NCI-H146 (cell line): ENCODE measurements at places on chromosomes 1 and 21.

- DNase-seq, result no peak
These were observed 15.7 kb upstream of the WDTC1 start for GRCh38 chr1:27218736-27219135.

GRCh38 chr1:184755226-184756065, 788 bp upstream of the EDEM3 start:
- peak; percentile 41 for DNase-seq

GRCh38 chr21:16522548-16522947, 792.8 kb downstream of the USP25 start:
- no peak for DNase-seq

DNA sequence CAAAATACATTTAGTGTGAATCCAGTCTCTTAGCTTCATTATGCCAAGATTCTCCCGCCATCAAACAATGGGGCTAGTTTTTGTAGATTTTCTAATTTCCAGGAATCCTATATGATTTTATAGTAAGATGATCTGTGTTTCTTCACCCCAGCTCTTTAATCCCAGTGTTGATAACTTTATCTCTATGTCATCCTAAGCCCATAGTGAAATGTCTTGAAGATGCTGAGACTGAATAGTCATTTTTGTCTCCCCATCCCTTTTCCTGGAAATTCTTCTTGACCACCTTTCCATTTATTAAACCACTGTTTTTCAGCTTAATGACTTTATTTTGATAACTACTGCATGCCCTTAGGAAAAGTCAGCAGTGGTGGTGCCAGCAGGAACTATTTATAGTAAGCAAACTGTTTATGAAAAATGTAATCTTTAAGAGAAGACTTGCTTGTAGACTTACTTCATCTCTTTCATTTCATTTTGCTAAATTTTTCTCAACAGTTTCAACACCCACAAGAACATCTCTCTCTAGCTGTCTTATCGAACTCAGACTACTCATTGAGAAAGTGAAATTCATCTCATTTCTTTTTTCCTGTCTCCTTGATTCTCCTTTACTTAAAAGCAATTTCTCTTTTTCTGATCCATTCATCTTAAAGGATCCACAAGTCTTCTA, 116.6 kb downstream of the NTMT2 start:
- DNase-seq, result no peak

DNA sequence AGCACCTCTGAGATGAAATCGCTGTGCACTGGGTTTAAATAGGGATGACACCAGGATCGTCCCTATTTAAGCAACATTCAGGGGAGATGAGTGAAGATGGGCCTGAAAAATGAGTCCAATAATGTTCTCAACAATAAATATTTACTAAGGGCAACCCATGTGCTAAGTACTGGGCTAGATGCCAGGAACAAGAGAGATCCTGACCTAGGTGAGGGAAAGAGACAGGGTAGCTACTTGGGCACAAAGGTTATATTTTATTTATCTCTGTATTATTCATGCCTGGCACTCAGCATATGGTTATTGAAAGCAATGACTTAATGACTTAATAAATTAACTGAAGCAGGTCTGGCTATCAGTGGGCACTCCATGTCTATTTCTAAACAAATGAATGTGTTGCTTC, 27.4 kb upstream of the AVPR1B start:
- no peak for DNase-seq

- peak; percentile 19 for DNase-seq
These were observed 24.6 kb downstream of the CR1L start for GRCh38 chr1:207669528-207670009.

GRCh38 chr1:87134625-87135328, 193.9 kb upstream of the LMO4 start:
- no peak for DNase-seq

- DNase-seq, result peak; percentile 19
These were observed 1.0 kb downstream of the LEPR start for GRCh38 chr1:65421351-65422025.

DNA sequence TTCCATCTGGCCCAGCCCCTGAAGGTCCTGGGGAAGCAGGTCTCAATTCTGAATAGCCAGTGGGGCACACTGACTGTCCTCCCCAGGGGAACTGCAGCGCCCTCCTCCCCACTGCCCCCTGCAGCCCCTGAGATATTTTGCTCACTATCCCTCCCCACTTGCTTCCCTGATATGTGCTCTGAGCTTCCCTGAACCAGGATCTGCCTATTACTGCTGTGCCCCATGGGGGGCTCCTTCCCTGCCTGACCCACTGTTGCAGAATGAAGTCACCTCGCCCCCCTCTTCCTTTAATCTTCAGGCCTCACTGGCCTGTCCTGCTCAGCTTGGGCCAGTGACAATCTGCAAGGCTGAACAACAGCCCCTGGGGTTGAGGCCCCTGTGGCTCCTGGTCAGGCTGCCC, 89.8 kb downstream of the PTPRU start:
- no peak for DNase-seq

DNA sequence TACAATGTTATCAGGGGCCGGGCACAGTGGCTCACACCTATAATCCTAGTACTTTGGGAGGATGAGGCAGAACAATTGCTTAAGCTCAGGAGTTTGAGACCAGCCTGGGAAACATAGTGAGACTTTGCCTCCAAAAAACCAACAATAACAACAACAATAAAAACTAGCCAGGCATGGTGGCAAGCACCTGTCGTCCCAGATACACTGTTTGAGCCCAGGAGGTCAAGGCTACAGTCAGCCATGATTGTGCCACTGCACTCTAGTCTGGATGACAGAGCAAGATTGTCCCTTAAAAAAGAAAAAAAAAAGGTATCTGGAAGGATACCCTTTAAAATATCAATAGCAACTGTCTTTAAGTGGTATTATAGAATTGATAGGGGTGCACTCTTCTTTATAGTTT, 16.1 kb downstream of the SORT1 start:
- DNase-seq, result no peak

- no peak for DNase-seq
These were observed 26.1 kb downstream of the CD58 start for GRCh38 chr1:116544588-116545358.

DNA sequence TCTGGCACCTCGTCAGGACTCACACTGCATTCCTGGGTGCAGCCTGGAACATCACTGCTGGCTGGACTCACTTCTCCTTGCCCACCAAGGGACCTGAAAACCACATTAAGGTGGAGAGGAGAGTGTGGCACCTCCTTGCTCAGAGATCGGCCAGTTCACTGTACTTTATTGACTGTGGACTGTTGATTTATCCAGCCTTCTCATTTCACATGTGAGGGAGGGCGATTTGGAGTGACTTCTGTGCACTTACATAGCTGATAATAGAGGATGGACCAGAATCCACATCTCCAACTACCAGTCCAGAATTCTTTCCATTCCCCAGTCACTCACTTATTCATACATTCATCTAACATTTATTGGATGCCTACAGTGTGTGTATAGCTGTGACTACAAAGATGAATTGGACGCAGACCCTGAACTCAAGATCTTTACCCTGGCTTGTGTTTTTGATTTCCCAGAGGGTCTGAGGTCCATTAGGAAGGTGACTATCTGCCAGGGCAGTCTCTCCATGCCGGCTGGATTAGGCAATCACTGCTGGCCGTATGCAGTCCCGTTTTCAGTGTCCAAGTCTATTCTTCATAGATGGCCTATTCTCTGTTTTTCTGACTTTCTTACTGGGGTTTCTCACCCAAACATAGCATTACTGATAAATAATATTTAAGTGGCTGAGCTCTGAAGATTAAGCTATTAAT, 233.5 kb upstream of the SGIP1 start:
- DNase-seq, result no peak

DNA sequence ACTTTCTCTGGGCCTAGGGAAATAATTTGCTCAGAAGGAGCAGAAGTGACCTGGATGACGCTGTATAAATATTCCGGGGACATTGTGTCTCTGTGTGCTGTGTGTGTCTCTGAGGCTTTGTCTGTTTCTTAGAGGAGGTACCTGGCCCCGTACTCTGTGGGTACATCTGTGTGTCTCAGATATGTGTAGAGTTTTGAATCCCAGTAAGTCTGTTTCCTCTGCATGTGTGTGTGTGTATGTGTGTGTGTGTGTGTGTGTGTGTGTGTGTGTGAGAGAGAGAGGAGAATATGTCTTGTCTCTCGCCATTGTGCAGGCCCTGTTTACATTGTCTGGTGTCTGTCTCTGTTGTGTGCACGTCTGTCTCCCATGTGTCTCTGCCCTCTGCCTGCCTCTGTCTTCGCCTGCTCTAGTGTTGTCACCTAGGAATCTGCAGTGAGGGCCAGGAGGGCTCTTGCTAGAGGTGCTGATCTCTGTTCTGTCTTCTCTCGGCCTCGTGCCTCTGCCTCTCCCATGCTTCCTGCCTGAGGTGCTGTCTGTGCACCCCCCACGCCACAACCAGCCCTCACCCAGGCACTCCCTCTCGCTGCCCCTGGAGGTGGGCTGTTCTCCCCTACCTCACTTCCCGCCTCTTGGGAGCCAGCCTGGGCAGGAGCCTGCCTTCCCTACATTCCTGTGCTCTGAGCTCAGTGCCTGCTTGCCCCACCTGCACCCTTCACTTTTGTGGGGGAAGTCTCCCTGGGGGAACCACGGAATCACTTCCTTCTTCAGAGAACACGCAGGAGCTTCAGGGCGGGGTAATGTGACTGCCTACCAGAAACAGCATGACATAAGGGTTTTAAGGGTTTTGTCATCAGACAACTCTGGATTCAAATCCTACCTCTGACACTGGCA, 5.9 kb downstream of the MAP7D1 start:
- no peak for DNase-seq

GRCh38 chr1:225652729-225653462, at the start of gene ENAH:
Gene ENAH (minus strand): TSS chr1:225653123. CDS start chr1:225652690, 433 bp downstream.
- peak; percentile 97 for DNase-seq

- no peak for DNase-seq
These were observed 1.5 kb downstream of the LRRC8D start for GRCh38 chr1:89822109-89822962.

DNA sequence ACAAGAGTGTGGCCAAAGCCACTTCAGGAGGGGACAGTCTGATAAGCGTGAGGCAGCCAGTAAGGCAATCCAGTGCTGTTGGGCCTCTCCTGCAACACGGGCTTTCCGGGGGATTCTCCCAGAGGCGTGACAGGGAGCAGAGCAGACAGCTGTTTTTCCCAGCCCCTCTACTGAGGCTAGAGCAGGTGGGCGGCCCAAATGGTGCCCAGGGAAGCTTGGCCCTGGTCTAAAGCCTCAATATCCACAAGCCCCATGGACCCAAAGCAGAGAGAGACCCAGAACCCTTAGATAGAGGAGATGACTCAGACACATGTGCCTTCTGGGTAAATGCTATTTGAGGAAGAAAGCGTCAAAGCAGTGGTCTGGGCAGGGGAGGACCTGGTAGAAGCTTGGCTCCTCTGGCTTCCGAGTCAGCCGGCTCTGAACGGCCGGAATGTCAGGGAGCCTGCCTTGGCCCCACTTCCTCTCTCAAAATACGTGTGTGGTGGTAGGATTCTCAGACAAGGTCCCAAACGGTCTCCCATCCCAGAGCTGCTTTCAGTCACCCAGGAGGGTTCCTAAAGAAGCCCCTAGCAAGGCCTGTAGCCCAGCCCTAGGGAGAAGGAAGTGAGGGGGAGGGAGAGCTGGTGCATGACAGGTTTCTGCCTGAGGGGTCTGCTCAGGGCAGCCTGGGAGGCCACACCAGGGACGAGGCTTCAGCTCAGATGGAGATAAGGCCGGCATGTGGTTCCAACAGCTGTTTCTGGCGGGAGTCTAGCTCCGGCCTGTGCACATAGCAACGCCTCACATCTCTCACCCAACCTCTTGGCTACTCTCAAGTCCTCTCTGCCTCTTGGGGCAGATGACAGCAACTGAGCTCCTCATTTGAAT, 28.8 kb downstream of the PIK3C2B start:
- no peak for DNase-seq

DNA sequence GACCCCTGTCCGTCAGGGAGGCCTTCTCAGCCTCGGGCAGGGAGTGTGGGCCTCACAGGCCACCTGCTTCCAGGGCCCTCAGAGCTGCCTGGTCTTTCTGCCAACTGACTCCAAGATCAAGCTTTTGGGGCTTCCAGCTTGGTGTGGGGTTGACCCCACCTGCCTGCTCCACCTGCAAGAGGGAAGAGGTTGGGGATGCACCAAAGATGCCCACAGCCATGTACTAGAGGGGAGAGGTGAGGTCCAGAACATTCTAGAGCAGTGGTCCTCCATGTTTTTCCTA, 266.7 kb upstream of the VAMP3 start:
- no peak for DNase-seq

DNA sequence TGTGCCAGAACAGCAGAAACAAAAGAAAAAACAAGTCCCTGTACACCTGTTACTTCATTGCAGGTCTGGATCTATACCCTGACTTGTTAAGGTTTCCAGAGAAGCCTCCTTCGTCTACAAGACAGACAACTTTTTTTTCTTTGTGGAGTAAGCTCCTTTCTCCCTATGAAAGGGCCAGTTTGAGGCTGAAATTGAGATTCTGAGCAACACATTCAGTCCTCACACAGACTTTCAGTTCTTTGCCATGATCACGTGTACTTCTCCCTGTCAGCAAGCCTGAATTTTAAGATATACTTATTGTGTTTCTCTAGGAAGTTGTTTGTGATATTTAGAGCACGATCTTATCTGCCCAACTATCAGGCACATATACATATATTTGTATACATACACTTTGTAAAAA, 374.0 kb downstream of the NTNG1 start:
- no peak for DNase-seq

- DNase-seq, result no peak
These were observed 8.0 kb upstream of the YBX1 start for GRCh38 chr1:42674214-42674613.

DNA sequence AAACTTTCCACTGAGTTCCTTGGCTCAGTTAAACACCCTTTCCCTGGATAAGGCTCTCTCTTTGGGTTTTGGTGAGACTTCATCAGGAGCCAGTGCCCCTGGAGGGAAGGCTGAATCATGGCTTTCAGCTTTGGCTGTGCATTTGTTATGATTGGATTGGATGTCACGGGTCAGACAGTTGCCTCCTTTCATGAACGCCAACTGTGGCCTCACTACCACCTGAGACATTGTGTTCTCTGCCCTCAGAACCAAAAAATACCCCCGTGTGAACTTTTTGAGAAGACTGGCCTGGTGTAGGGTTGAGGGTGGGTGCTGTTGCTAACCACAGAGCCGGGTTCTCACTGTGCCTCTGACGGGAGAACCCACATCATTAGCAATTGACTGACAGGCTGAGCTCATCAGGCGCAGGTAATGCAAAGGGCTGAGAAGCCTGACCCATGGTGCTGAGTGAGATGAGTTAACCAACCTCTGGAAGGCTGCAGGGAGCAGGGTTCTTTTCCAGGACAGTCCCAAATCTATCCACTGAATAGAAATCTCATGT, 65.6 kb downstream of the HHAT start:
- DNase-seq, result no peak
